CD4-positive, alpha-beta T cell treated with Interleukin-2 at 100 ng/mL for 4 hours (primary cell): ENCODE measurements at places on chromosomes 6 and 20.

DNA sequence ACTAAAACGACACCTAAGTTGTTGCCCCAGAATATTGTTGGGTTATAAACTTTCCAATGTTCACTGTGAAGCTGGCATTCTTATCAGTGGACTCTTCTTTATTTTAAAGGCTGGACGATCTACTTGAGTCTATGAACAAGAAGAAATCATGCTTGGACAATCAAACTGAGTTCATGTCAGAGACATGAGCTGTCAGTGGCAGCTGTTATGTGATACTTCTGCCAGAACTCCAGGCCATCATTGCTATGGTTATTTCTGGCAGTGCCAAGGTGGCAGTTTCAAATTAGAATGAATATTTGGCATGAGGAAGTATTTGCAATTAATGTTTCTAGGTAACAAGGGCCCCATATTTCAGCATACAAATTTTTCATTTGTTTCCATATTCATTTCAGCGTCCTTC, 417.3 kb downstream of the LMBRD1 start:
- no peak for DNase-seq

GRCh38 chr20:35831971-35832370, 60.2 kb downstream of the PHF20 start:
- DNase-seq = no peak

- no peak for DNase-seq
These were observed 9.4 kb upstream of the DSTN start for GRCh38 chr20:17560344-17561074.

- peak; percentile 89 for DNase-seq
These were observed 572 bp downstream of the ZNF341 start for GRCh38 chr20:33732166-33732970.

- DNase-seq = no peak
These were observed 423.2 kb upstream of the JARID2 start for GRCh38 chr6:14822679-14823078.

- DNase-seq = no peak
These were observed 117.3 kb downstream of the MYB start for GRCh38 chr6:135298455-135298854.

DNA sequence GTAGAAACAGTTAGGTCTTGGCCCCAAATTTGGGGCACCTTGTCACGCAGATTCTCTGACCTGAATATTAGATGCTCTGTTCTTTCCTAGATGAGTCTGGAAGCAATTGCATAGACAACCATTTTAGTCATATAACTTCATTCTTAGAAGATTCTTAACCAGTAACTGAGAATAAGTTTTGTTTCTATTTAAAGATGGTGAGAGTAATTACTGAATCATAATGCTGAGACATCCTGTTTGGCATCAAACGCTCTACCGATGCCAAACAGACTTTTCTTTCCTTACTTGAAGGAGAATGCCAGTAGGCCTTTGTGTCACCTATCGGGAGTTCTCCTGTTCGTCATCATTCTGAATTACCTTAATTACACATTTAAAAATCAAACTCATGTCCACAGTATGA, 131.6 kb upstream of the ID4 start:
- DNase-seq = no peak

- DNase-seq = no peak
These were observed 59.8 kb downstream of the CDH4 start for GRCh38 chr20:61311656-61312387.

GRCh38 chr6:126388104-126388598, 48.2 kb downstream of the CENPW start:
- no peak for DNase-seq

- DNase-seq = no peak
These were observed 4.0 kb upstream of the UBD start for GRCh38 chr6:29563435-29563965.
